ENCODE measurements at places on chromosomes 3 and 15.

DNA sequence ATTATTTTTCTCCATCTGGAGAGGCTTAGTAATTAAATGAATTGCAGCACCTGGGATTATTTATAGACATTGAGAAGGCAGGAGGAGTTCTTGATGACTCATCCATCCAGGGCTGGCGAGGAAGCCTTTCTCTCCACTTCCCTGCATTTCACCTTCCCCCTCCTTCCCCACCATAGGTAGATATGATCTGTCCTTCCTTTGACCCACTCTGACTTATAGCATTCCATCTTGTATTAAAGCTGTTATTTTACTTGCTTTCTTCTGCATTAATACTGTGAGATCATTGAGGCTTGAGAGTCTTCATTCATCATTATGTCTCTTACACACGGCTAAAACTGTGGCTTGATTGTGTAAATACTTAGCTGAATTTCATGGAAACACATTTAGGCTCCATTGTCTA, 288.8 kb downstream of the FEZF2 start:
- DNase-seq, result no peak

- DNase-seq, result no peak
These were observed 47.1 kb downstream of the TPRA1 start for GRCh38 chr3:127543441-127543840.

- DNase-seq, result no peak
These were observed 154.2 kb upstream of the KCNMB2 start for GRCh38 chr3:178381971-178382448.

GRCh38 chr3:48466386-48467109, 20.0 kb downstream of the ATRIP start:
- DNase-seq, result peak; percentile 23

DNA sequence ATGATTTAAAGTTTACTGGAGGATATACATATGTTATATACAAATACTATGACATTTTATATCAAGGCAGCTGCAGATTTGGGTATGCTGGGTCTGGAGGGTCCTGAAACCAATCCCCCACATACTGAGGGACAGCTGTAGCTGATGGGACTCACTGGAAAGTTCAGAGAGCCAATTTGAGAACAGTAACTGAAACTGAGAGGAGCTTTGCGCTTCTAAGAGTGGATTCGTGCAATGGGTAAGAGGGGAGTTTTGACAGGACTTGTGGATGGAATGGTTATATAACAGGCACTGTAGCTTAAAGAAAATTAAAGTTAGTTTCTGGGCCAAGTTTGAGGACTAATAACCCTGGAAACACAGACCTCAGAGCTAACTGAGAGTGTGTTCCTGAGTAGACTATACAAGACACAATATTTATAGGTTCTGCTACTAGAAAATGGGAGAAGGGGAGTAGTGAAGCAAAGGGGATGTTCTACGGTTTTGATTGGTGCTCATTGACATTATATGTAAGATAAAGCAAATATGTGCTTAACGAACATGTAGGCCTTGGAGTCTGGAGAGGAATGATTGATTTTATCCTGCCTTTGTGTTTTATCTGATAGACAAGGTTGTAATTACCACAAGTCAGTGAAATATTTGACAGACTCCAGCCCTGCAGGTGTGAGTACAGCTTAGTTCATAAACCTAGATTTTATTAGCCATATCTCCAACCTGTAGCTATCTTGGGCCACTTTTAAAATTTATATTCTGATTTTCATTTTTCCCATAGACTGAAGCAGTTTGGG, 4.8 kb upstream of the ZMAT3 start:
- no peak for DNase-seq

All from CD4-positive, alpha-beta T cell treated with Interleukin-4 for 4 hours (primary cell).